CD4-positive, alpha-beta T cell (primary cell): ENCODE measurements at places on chromosomes 5 and 9.

DNA sequence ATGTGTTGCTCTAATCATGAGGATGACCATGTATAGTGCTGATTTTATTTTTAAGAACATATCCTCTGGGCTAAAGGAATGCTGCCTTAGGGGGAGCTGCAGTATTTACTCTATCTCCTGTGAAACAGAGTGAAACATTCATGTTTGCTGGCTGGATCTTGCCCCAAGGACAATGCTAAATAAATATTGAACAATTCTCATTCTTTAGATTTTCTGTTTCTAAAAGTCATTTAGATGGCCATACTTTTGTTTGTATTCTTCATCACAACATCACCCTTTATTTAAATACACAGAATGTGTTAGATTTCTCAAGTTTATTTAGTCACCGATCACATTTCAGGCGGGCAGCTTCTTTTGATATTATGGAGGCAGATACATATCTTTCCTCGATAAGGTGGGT, 103.3 kb downstream of the ARHGEF28 start:
- H3K36me3 ChIP-seq, result no peaks in the 10 kb centered on the region
- no peaks in the 10 kb centered on the region for H3K4me1 ChIP-seq
- H3K27ac ChIP-seq, result no peak overlapping the region
- DNase-seq, result no peak

- DNase-seq, result no peak
- no peak overlapping the region for H3K27ac ChIP-seq
- no peaks in the 10 kb centered on the region for H3K36me3 ChIP-seq
- no peaks in the 10 kb centered on the region for H3K27me3 ChIP-seq
- H3K4me3 ChIP-seq, result no peak overlapping the region
Measured at GRCh38 chr5:30846171-30846570, 347.3 kb upstream of the CDH6 start.

DNA sequence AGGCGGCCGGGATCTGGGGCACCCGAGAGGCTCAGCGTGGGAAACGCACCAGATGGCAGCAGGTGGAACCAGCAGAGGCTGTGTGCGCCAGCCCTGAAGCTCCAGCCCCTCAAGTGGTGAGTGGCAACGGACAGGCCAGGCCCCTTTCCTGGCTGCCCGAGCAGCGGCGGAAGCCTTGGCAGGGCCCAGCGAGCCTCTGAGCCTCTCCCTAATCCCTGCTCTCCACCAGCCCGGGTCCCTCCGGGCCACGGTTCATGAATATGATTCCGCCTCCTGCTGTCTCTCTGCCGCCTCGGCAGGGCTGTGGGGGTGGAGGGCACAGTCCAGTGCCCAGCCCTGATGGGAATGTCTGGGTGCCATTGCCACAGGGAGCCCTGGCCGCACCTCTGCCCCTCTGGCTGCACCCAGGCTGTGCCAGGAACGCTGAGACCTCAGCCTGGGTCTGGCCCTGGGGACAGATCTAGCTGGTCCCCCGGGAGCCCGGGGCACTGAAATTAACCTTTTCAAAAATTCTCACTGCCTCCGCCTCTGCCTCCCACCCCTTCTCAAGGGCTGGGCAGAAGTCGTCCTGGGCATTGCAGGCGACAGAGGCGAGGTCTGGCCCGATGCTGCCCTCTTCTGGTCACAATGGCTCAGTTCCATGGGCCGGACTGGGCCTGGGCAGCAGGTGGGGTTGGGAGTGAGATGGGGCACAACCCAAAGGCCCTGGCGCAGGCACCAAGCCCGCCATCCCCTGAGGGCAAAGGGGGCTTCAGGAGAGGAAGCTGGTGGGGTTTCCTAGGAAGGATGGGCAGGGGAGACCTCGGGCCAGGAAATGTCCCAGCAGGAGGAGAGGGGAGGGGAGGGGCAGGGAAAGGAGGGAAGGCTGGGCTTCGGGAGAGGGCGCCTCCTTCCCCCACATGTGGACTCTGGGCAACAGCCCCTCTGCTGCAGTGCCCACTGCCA, 20.3 kb downstream of the CCDC187 start:
- peak; percentile 62 for DNase-seq
- no peak overlapping the region for H3K27ac ChIP-seq
- peaks cover 9% of the 10 kb centered on the region for H3K4me1 ChIP-seq
- H3K36me3 ChIP-seq, result no peaks in the 10 kb centered on the region
- H3K4me3 ChIP-seq, result no peak overlapping the region

GRCh38 chr9:104319685-104320084, 184.4 kb upstream of the OR13F1 start:
- no peak overlapping the region for H3K4me3 ChIP-seq
- H3K27me3 ChIP-seq, result no peaks in the 10 kb centered on the region
- H3K4me1 ChIP-seq, result no peaks in the 10 kb centered on the region
- no peak overlapping the region for H3K27ac ChIP-seq
- no peak for DNase-seq

DNA sequence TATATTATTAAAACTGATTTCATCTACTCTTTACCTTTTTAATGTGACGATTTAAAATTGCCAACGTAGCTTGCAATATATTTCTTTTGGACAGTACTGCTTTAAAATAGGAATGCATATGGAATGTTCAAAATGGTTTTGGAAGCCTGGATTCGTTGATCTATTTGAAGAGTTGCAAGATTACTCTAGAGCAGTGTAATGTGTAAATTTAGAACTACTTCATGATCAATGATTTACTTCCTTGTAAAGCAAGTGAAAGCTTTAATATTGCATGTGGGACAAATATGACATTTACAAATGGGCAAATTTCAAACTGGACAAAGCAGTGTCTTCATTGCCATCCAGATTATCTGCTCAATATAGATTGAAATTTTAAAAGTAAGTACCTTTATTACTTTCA, 38.3 kb downstream of the PARP8 start:
- no peak for DNase-seq
- no peaks in the 10 kb centered on the region for H3K27me3 ChIP-seq
- no peak overlapping the region for H3K4me3 ChIP-seq
- no peak overlapping the region for H3K27ac ChIP-seq
